Stimulated activated CD8-positive, alpha-beta memory T cell treated with anti-CD3 and anti-CD28 coated beads, Interleukin-2, amount 100 ng/mL, for 48 hours (primary cell): ENCODE measurements at places on chromosomes 4 and X.

- DNase-seq, result no peak
Observed at GRCh38 chr4:65983061-65983460, 312.8 kb upstream of the EPHA5 start.

DNA sequence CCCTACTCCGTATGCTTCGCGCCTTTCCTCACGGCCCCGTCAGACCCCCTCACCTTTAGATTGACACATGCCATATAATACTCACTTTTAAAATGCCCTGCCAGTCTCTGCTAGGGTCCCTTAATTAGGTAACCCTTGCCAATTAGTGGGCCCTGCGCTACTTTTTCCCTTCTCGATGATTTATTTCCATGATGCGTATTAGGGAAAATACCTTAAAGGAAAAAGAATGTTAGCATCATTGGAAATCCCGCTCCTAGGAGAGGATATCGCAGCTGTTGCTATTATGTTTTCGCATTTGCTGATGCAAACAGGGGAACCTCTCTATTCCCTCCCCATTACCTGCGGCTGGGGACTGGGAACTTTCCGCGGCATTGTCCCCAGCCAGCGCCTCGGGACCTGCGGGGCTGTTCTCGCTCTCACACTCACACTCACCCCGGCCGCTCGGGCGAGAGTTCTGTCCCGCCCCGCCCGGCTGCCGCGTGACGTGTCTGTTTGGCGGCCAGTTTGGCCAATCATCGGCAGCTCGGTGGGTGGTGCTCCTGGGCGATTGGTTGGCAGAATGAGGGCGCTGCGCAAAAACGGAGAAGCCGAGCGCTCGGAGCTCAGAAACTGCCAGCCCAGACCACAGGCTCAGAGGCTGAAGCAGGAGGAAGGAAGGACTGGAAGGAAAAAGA lies at the start of gene PCDH10:
TSS of gene PCDH10 (plus strand) at position 605 of the 674 bp plus-strand sequence. CDS start 847 bp downstream, outside the sequence.
- DNase-seq, result peak; percentile 25

DNA sequence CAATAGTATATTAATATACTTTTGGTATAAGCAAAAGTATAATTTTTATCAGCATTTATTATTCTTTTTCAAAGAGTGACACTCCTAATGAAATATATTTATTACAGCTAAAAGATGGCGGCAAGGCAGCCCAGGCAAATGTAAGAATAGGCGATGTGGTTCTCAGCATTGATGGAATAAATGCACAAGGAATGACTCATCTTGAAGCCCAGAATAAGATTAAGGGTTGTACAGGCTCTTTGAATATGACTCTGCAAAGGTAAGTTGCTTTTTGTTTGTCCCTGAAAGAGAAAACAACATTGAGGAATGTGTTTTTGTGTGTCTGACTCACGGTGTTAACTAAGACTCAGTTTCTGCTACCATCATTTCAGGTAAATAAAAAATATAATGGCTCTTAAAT lies 71.9 kb downstream of the PDLIM5 start:
- no peak for DNase-seq

DNA sequence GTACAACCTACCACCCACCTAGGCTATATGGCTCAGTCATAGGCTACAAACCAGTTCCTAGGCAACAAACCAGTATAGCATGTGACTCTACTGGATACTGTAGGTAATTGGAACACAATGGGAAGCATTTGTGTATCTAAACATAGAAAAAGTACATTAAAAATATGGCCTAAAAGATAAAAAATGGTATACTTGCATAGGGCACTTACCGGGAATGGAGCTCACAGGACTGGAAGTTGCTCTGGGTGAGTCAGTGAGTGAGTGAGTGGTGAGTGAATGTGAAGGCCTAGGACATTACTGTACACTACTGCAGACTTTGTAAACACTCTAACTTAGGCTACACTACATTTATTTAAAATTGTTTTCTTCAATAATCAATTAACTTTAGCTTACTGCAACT lies 139.2 kb upstream of the RBPJ start:
- no peak for DNase-seq

DNA sequence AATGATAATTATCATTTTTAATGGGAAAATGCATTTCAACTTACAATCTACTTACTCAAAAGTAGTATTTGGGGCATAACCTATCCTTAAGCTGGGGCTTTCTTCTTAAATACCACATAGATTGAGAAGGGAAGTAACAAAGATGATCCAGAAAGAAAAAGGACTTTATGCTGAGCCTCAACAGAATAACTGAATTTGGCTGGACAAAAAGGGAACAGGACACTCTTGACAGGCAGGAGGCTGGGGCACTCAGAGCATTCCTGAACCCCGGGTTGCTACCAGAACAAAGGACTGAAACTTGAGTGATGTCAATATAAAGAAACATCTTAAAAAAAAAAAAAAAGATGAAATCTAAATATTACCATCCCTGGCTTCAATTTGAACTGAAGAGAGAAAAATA lies 23.9 kb downstream of the RELL1 start:
- DNase-seq, result no peak

DNA sequence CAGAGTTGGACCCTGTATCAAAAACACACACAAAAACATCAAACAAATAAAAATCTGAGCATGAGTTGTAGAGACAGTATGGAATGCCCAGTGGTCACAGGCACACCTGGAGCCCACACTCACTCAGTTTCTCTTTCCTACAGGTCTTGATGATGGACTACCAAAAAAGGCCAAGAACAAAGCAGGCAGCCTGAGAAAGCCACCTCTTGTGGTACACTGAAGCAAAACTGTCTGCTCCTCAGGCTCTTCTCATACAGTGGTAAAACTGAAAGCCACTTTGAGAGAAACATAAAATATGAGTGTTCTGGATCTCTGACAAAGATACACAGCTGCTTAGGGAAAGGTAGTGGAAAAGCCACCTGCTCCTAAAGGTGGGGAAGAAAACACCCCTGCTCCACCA lies 1206.9 kb downstream of the FSTL5 start:
- DNase-seq, result no peak

DNA sequence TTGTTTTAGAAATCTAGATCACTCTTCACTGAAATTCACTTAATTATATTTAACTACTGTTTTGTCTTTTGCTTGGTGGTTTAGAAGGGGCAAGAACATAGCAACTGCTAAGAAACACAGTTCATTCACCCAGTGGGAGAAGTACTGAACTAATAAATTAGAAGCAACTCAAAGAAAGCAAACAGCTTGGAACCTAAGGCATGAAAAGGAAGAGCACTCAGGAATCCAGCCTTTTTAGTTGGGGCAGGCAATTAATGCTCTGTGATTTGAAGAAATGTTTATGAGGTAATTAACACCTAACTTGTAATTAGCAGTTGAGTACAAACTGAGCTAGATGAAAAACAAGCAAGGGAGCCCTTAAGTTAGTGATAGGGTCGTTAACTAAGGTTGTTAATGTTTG lies 22.8 kb downstream of the SEPTIN11 start:
- DNase-seq, result no peak

- no peak for DNase-seq
Observed at GRCh38 chrX:77622672-77623071, 163.3 kb downstream of the ATRX start.

GRCh38 chrX:121093011-121093410 lies 45.6 kb downstream of the GLUD2 start:
- no peak for DNase-seq

GRCh38 chr4:106092361-106093040 lies 197.2 kb downstream of the NPNT start:
- no peak for DNase-seq

DNA sequence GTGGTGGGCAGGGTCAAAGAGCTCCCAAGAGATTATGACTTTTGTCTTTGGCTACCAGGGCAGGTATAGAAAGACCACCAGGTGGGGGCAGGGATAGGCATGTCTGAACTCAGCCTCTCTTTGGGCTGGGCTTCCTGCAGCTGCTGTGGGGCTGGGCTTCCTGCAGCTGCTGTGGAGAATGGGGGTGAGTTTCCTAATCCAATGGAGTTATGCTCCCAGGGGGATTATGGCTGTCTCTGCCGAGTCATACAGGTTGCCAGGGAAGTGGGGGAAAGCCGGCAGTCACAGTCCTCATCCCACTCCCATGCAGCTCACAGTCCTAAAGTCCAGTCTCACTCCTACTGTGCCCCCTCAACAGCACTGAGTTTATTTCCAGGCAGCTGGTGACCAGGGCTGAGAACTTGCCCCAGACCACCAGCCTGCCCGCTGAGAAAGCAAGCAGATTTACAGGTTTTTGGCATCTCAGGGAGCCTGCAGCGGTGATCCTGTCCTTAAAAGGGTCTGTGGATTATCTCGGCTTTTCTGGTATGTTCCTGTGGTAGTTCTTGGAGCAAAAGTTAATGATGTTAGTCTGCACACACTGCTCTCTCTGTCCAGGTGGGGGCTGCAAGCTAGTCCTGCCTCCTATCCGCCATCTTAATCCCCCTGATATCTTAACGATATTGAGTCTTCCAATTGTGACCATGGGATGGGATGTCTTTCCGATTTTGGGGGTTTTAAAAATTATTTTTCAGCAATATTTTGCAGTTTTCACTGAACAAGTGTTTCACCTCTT lies 133.4 kb downstream of the RTL9 start:
- no peak for DNase-seq

- DNase-seq, result no peak
Observed at GRCh38 chr4:166527500-166527899, 654.5 kb downstream of the TLL1 start.

- DNase-seq, result no peak
Observed at GRCh38 chr4:120694973-120695372, 227.6 kb downstream of the PRDM5 start.
